Stimulated activated CD4-positive, alpha-beta T cell treated with anti-CD3 and anti-CD28 coated beads, Interleukin-1b, Interleukin-23, amount 100 ng/mL, for 48 hours (primary cell): ENCODE measurements at places on chromosomes 2 and 18.

DNA sequence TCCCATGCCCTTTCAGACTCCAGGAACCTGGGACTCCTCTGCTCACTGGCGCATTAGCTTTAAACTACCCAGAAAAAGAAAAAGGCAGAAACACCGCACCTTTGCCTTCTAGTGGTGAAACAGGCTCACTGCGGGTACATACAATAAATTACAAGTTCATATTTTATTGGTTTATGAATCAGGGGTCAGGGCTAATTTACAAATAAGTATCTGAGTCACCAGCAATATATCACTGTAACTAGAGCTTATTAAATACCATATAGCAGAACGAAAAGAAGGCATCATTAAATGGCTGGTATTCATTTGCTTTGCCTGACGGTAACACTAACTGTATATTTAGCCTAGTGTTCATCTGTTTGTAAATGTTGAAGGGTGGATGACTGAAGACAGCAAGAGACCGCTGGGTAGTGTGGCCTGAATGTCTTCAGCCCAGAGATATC lies 26.9 kb upstream of the DTNB start:
- DNase-seq: peak; percentile 18

- no peak for DNase-seq
Measured at GRCh38 chr2:222745836-222746559, 74.5 kb downstream of the MOGAT1 start.

DNA sequence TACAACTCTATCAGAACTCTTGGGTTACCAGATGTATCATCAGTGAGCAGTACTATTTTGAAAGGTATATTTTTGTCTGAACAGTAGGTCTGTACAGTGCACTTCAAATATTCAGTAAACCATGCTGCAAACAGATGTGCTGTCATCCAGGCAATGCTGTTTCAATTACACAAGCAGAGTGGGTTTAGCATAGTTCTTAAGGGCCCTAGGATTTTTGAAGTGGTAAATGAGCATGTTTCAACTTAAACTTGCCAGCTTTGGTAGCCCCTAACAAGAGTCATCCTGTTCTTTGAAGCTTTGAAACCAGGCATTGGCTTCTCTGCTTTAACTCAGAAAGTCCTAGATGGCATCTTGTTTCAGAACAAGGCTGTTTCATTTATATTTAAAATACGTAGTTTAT lies 1519.9 kb downstream of the SUCLG1 start:
- no peak for DNase-seq

GRCh38 chr2:7028846-7029245 lies 111.6 kb downstream of the RNF144A start:
- DNase-seq: no peak

DNA sequence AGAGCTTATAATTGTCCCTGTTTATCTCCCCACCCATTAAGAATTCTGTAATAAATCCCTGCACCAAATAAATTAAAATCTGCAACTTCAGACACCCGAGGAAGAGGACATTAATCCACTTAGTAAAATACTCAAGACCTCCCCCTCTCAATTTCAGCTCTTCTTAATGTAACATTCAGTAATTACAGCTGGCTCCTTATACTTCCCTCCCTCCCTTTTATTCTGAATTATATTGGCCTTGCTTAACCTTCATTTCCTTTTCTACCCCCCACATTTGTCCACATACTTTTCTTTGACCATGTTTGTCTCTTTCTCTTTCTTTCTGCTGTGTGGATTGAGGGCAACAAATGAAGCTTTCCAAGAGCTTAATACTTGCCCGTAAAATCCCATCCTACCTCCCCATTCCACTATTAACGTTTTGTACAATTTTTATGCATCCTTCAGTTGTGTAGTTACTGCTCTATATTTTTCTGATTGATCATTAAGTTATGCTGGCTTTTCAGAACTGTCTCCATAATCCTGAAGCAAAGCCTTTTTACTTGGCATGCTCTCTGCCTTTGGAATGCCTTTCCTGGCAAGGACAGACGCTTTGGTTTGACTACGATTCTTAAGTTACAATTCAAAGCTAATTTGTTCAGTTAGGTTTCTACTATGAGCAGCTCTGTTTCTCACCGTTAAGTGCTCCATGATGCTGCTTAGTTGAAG lies 580.1 kb downstream of the ZEB2 start:
- no peak for DNase-seq

DNA sequence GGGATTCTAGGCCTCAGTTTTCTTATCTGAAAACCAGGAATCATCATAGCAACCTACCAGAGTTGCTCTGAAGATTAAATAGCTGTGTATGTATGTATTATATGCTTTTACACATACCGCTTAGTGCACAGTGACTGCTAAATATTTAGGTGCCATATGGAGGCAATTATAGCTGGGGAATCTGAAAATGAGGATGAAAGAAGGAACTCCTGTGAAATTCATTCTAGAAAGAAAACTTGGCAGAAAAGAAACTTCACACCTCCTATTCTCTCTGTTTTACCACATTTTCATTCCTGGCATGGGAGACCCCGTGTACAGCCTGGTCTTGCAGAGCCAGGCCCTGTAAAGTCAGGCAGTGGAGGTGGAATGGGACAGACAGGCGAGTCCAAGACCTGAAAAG lies 862.4 kb downstream of the CNTNAP5 start:
- DNase-seq: no peak

GRCh38 chr2:202060218-202060617 lies 12.8 kb upstream of the KIAA2012 start:
- no peak for DNase-seq

GRCh38 chr2:109405873-109406272 lies 207.9 kb downstream of the SEPTIN10 start:
- DNase-seq: no peak

GRCh38 chr18:56570978-56571377 lies 67.4 kb downstream of the TXNL1 start:
- DNase-seq: no peak

DNA sequence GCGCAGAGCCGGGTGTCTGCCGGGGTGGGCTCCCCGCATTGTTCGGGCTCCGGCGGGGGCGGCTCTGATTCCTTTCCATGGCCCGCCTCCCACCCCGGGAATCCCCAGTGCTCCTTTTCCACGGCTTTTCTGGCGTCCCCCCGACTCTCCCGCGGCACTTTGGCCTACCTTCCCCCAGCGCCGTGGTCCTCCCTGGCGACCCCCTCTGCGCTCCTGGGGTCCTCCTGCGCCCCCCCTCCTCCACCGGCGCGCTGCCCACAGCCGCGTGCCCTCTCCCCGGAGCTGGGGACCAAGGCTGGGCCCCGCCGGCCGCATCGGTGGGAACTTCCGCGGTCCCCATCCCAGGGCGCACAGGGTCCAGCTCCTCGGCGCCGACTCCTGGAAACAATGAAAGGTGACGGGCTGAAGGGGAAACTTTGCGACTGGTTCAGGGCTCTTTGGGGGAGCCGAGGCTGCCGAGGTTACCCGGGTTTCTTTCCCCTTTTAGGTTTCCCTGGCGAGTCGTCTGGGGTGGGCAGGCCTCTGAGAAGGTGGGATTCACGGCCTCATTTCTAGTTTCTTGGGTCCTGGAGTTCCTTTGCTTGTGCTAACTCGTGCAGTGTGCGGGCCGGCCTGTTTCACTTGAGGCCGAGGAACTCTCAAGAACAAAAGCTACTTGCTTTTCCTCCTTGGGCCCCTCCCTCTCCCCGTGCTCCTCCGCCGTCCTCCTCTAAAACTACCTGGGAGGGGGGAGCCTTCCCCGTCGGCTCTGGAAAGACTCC lies 2.2 kb downstream of the TGIF1 start:
- peak; percentile 28 for DNase-seq

DNA sequence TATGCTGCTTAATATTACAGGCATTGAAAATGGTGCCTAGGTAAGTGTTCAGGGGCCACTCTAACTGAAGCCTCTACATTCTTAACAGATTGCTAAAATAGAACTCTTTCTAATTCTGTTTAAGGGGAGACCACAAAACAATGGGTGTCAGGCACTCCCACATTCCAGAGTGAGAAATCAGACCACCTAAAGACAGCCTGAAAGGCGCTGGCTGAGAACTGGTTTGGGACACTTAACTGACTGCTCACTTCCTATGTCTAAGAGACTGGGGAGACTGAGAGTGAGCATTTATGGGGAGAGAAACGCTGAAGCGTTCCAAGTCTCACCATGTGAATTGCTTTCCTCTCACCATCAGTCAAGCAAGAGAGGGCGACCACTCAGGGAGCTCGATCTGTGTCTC lies 108.8 kb upstream of the ITGB6 start:
- DNase-seq: no peak
